ENCODE measurements at places on chromosomes 16 and 17.

- no peak for DNase-seq
Measured at GRCh38 chr17:29683481-29683880, 60.8 kb upstream of the CORO6 start.

DNA sequence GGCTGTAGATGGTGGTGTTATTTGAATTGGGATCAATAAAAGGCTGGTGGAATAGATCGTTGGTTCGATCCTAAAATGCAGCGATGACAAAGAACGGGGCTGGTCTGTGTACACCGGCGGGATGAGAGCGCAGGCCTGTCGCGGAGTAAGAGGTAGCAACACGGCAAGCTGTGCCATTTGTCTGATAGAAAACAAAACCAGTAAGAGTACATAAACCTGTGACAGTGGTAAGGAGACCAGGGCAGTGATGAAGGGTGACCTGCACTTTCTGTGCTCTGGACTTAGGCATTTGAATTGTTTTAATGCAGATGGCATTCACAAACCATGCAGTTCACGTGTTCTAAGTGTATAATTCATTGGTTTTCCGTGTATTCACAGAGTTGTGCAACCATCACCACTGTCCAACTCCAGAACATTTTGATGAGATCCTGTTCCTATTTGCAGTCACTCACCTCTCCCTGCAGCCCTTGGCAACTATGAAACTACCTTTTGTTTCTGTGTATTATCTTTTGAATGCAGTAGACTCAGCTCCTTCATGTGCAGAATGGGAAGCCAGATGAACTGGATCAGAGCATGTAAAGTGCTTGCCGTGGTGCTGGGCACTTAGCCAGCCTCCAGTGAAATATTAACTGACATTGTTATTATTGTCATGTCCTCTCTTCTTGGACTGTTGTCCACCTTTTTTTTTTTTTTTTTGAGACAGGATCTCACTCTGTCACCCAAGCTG lies 286.1 kb downstream of the SNX29 start:
- DNase-seq: peak; percentile 59

GRCh38 chr17:48630009-48630924 lies 4.1 kb upstream of the HOXB9 start:
- no peak for DNase-seq

DNA sequence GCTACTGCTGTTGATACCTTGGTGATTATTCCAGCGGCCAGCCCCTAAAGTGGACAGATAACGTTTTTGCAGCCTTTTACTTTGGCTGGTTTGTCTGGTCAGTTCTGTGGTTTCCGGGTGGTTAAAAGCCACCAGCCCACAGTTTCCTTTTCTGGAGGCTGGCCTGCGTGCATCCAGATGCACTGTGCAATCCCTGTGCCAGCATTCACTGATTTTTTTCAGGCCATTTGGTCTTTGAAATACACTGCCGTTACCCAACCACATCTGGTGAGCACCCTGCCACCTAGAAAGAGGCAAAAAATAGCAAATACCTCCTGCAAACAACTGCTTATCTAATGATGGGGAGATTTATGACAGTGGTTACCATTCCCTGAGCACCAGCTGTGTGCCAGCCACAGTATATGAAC lies 797 bp downstream of the NUDT7 start:
- peak; percentile 72 for DNase-seq

DNA sequence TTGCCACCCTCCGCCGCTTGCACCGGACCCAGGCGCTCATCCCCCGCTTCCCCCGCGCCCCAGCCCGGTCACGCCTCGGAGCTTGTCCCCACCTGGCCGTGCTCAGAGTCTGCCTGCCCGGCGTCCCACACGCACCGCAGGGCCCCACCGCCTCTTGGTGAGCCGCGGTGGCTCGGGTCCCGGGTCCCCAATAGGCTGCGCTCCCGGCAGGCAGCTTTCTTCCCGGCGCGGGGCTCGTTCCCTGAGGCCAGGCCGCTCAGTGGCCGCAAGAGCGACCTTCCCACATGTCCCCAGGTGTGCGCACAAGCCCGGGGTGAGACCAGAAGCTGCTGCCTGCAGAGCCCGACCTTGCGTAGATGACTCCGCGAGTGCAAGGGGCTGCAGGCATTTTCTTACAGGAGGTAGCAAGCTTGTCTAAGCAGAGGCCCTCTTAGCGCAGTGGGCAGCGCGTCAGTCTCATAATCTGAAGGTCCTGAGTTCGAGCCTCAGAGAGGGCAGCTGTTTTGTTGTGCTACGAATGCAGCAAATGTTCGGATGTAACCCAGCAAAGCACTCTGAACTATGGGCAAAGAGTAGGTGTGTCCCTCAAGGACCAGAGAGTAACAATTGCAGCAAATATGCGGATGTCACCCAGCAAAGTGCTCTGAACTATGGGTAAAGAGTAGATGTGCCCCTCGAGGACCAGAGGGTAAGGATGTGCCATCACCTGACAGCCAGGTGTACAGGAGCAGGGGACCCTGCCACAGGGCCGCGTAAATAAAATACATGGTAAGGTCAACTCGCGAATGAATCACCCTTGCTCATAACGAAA lies 15.6 kb downstream of the TLE7 start:
- DNase-seq: peak; percentile 57

DNA sequence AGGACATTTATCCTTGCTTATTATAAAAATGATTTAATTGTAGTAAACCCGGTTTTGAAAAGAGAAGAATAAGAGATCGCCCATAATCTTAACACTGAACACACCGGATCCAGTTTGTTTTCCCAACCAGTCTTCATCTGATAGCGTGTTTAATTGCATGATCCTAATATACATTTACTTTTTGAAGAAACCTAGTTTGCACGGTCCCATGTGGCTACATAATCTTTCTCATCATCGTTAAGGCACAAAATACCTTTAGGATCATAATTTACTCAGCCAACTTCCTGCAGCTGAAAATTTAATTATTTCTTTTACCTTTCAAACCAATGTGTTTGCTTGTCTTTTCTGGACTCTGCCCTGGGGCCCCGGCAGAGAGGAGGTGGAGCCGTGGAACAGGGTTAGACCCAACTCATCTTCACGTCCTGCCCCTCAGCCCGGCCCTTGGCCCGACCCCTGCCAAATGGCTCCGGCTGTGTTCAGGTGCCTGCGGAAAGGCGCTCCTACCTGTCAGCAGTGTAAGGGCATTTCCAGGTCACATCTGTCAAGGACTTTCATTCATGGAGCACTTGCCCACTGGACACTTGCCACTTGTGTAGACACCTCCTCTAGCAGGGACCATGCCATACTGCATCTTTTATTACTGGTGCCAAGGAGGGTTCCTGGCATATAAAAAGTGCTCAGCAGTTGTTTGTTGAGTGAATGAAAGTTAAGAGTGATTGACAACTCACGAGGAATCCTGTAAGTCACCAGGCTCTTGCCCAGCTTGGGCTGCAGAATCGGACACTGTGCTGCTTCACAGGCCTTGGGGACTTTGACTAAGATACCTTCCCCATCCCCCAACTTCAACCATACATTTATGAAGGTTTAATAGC lies 28.6 kb downstream of the SMARCE1 start:
- no peak for DNase-seq

DNA sequence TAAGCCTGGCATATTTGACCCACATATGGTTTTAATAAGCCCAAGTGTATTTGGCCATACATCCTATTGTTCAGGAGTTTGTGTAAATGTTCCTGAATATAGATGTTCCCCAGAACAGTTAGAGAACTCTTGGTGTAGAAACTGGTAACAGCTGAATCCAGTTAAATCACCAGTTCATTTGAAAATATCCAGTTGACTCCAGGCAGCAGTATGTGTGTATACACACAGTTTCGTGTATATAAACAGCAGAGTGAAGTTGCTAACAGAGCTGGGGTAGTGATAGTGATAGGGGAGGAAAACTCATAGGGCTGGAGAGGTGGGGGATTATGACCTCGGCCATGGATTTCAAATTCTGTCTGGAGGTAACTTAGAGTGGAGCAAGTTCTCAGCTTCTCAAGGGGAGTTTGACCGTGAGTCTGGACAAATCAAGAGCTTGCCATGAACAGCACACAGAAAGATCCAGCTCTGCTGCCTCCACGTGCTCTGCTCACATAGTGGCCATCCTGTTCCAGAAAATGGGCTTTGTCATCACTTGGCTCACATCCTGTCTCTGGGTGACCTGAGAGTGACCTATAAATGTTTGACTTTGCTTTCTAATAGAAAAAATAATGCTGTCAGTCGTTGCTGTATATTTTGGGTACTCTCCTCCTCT lies 30.6 kb upstream of the MMD start:
- DNase-seq: peak; percentile 88

GRCh38 chr17:19375732-19376131 lies 2.6 kb upstream of the MAPK7 start:
- DNase-seq: no peak
